ENCODE measurements at places on chromosomes 6 and 20.

DNA sequence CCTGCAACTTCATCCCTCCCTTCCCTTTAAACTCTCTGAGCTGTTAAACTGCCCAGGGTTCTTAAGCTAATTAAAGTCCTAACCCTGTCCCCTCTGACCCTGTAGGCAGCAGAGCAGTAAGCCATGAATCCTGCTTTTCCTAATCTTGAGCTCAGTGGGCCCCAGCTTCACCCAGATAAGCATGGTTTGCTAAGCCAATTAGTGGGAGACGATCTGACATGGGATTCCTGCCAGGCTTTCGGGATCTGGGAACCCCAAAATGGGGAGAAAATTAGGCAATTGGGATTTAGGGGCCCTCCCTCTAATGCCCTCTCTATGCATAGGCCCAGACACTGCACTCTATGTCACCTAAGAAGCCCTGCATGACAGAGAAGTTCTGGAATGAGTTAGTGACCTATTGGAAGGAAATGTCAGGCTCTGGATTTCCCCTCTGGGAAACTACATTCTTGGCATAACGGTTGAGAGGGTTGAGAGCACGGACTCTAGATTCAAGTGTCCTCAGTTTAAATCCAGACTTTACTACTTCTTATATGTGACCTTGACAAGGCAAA, 4.6 kb downstream of the XKR7 start:
- DNase-seq = no peak

DNA sequence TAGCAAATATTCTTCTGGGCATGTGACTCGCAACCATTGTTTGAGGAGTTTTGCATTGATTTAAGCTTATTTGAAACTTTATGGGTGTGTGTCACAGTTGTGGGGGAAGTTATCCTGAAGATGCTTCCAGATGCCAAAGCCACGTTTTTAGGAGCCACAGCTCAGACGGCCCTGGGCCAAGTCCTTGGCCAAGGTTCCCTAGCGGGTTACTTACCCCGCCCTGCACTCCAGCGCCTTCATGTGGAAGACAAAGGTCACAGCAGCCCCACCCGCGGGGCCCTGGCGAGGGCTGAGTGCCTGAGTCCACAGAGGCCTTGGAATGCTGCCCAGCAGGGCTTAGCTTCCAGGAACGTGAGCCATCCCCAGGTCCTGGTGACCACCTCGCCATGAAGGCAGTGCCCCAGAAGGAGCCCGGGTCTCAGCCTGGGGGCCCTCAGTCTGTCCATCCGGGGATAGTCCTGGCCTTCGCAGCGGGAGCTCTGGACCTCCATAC, 308.3 kb downstream of the CDH4 start:
- DNase-seq = no peak

DNA sequence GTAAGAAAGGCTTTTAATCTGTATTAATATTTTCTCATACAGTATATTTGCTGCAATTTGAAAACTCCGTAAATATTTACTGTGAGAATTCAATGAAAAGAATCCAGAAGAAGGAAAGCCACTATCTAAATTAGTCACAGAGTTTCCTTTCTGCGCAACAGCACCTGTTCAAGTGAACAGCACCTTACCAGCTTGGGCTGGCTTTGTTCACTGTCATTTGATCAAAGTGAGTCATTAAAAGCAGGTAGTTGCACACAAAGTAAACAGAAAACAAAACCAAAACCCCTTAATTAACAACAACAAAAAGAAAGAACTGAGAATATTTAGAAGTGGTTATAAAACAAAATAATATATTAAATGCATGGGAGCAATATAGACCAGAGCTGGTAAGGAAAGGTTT, 12.8 kb downstream of the SMLR1 start:
- no peak for DNase-seq

- DNase-seq = no peak
These were observed 89.4 kb downstream of the GRM4 start for GRCh38 chr6:34056305-34057108.

DNA sequence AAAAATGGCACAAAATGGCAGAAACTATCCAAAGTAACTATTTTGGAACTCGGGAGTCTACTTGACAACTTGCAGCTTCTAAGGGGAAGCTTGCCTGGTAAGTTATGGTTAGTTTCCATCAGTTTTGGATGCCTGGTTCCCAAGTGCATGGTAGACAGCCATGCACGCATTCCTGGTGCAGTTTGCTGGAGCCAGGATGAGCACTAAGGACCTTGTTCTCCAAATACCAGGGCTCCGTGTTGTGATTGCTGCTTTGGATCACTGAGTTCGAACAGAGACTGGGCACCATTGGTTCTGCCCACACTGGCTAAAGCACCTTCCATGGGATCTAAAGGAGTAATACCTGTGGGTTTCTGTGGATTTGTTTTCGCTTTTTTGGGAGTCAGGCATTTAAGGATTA, 103.7 kb downstream of the FAM120B start:
- DNase-seq = no peak

- DNase-seq = no peak
These were observed 6.0 kb downstream of the DDX43 start for GRCh38 chr6:73400656-73401055.

GRCh38 chr20:43446361-43446879, 11.3 kb upstream of the SRSF6 start:
- no peak for DNase-seq

DNA sequence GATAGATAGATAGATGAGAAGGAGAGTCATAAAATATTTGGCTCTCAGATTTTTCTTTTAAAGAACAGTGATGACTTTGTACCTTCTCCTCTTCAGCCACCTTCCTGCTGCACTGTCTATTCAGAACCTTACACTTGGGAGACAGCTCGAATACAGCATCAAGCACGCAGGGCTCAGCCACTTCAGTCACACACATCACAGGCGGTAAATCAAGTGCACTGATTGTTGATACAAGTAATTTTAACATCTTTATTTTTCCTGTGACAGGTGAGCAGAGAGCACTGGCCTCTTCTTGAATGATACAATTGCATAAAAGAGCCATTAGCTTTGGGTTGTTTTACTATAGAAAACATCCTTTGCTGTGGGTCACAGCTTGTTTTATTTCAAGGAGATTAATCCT, 1118.5 kb upstream of the EYS start:
- no peak for DNase-seq

- no peak for DNase-seq
These were observed 228.1 kb upstream of the CITED2 start for GRCh38 chr6:139602577-139602976.

GRCh38 chr6:131640576-131640975, 3.5 kb downstream of the ENPP3 start:
- DNase-seq = no peak

GRCh38 chr6:39898625-39899024, 35.6 kb downstream of the MOCS1 start:
- no peak for DNase-seq

DNA sequence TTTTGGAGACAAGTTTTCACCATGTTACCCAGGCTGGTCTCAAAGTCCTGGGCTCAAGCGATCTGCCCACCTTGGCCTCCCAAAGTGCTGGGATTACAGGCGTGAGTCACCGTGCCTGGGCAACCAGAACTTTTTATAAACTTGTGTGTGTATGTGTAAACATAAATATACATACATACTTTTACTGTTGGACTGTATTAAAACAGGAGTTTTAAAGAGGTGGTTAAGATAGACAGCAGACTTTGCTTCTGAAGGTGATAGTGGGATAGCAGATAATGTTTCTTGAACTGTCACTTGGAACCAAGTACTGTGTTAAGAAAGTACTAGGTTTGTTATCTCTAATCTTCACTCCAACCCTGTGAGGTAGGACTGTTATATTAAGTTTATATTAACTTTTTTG, 28.6 kb upstream of the MAPK13 start:
- DNase-seq = no peak

DNA sequence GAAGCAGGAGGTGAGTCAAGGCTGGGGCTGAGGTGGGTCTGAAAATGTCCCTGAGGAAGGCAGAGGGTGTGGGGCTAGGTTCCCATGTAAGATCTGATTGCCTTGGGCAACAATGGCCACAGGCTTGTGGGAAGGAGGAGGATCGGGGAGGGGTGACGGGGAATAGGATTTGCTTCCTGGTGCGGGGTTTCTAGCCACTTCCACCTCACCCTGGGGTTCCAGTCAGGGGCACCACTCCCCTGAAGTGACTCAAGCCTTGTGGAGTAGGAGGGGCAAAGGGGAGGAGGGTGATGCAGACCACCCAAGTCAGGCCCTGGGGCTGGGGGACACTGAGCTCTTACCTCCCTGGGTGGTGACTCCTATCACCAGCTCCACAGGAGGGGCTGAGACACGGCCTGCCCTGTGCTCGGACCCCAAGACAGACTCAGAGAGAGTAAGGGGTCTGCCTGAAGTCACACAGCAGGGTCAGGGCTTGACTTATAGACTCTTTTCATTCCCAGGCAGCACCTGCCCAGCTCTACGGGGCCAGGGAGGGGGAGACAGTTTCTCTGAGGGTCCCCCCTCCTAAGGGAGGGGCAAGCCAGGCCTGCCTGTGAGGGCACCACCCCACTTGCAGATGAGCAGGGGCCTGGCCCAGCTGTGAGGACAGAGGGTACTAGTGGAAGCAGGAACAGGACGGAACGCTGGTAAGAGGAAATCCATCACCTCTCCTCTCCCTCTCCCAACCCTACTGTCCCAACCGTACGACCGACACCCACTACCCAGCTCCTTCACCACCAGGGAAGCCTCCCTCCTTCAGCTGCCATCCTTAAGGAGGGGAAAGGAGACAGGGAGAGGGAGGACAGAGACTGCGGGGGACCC, 12.4 kb upstream of the SPDEF start:
- DNase-seq = no peak

GRCh38 chr6:16639684-16640480, 121.4 kb downstream of the ATXN1 start:
- no peak for DNase-seq

DNA sequence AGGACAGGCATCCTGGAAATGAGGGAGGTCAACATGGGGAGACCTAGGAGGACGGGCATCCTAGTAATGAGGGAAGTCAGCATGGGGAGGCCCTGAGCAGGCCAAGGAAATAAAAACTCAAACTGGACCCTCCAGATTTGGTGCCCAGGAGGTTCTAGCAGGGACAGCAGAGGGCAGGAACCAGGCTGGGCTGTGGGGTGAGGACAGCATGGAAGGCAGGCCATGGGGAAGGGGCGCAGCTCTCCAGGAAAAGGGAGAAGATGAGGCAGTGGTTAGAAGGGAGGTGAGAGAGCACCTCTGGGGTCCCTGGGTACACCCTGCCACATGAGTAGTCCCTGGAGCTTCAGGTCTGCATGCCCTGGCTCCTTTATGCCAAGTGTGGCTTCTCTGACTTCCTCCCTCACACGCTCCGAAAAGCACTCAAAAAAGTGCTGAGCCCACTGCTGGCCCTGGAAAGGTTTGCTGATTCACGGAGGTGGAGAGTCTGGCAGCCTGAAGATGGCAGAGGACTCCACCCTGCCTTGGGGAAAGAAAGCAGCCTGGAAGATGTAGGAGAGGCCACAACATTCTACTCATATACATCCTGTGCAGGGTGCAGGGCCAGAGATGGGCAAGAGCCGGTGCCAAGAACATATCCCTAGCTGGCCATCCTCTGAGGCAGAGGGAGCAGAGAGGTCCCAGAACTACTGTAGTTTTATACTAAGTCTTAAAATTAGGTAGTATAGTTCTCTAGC, 154.9 kb downstream of the MRPL14 start:
- no peak for DNase-seq

GRCh38 chr6:38610050-38610625, 29.6 kb downstream of the BTBD9 start:
- DNase-seq = no peak

DNA sequence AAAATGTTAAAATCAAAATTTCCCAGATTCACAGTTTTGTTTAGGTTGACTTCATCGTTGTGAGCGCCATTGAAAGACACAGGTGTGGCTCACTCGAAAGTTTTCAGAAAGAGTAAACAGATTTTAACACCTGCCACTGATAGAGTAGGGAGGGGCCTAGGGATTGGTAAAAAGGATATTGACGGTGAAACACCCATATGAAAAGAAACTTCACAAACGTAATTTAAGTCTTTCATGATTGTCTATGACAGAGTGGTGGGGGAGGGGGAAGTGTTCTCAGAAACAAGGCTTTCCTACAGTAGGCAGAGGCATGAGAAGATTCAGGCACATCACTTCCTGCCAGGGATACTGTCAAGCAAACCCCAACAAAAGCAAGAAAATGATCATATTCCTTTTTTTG, 101.4 kb downstream of the PERP start:
- no peak for DNase-seq

DNA sequence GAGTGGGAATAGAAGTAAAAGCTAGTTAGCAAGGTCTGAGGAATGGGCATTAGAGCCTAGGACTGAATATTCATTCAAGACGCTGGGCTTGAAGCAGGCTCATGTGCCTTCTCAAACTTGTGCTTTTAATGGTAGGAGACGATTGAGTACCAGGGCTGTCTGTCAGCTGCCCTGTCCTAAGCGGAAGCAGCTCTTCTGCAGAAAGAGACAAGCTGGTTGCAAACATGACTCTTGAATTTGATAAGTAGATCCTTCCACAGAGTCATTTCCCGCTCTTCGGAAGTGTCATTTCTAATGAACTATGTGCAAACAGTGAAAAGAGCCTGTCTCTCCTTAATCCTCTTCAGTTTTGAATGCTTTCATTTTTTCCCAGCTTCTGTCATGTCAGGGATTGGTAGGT, 176.4 kb downstream of the TFAP2B start:
- DNase-seq = no peak

DNA sequence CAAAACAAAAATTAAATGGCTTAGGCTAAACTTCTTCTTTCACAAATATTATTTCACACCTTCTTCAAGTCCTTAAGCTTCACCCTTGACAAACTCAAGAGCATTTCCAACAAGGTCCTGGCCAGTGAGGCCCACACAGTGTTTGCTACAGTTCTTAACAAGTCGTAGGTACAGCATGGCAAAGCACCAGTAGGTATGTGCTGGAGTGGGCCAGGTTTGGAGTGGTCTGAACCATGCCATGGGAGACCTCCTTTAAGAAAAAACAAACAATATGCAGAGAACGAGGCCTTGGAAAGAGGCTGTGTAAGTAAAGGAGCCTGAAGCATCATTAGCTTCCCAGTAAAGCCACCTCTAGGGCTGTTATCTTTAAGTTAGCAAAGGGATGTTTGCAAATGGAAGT, 154.3 kb upstream of the SNX9 start:
- DNase-seq = no peak

- no peak for DNase-seq
These were observed 48.7 kb downstream of the TSHZ2 start for GRCh38 chr20:53020834-53021233.

DNA sequence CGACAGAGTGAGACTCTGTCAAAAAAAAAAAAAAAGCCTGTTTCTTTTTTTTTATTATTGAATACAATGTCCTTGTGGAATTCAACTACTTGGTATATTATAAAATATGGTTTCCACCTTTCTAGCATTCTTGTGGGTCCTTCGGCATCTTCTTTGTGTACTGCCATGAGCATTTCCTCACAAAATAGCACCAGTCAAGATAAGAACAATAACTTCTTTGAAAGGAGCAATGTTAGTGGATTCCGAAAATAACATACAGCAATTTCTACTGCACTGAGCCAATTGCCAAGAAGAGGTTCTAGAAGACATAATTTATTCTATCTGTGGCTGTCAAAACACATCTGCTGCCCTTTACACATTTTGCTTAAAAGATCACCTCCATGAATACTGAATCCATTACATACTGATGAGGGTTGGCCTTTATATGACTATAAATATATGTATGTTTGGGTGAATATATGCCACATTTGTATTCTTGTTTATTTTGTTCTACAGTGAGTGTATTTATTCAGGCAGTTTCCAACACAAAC, 19.1 kb upstream of the SPTLC3 start:
- no peak for DNase-seq

- no peak for DNase-seq
These were observed 7.4 kb downstream of the ADRM1 start for GRCh38 chr20:62309947-62310756.
